ENCODE measurements at places on chromosomes 3 and 15. TPM values are rescaled to one million over a fixed set of nuclear protein-coding genes. Genes with fewer than 3 reads are reported as not detected.

HCN4 gene
- total RNA-seq: not detected

STRIT1 gene
- not detected for total RNA-seq

SENP7 gene
- total RNA-seq: 7.6 TPM

TMEM42 gene
- 16.9 TPM for total RNA-seq

ASB14 gene
- total RNA-seq: not detected

DAPK2 gene
- total RNA-seq: 0.98 TPM

SLC25A26 gene
- 16.3 TPM for total RNA-seq

ROBO2 gene
- total RNA-seq: 0.43 TPM

CORO2B gene
- total RNA-seq: 32.9 TPM

NPRL2 gene
- 18.4 TPM for total RNA-seq

NAALADL2 gene
- total RNA-seq: 13.9 TPM

C3orf20 gene
- under 0.01 TPM for total RNA-seq

PGBD4 gene
- total RNA-seq: 3.9 TPM

HDC gene
- not detected for total RNA-seq

GABRR3 gene
- not detected for total RNA-seq

Measured in smooth muscle cell of the pulmonary artery (primary cell).